Activated T-helper 2 cell treated with anti-CD3 and anti-CD28 coated beads, Interferon-gamma antibody, Interleukin-2, Interleukin-4, amounts not matched to agents 10 μg/mL and 5 μg/mL and 100 μg/mL, durations not matched to agents 14 hours and 24 hours and 36 hours (primary cell): ENCODE measurements at places on chromosomes 7 and 10.

- DNase-seq: no peak
Observed at GRCh38 chr7:16420329-16420648, 1.0 kb downstream of the CRPPA start.

- DNase-seq: no peak
Observed at GRCh38 chr7:66865290-66865864, 55.6 kb upstream of the TMEM248 start.

DNA sequence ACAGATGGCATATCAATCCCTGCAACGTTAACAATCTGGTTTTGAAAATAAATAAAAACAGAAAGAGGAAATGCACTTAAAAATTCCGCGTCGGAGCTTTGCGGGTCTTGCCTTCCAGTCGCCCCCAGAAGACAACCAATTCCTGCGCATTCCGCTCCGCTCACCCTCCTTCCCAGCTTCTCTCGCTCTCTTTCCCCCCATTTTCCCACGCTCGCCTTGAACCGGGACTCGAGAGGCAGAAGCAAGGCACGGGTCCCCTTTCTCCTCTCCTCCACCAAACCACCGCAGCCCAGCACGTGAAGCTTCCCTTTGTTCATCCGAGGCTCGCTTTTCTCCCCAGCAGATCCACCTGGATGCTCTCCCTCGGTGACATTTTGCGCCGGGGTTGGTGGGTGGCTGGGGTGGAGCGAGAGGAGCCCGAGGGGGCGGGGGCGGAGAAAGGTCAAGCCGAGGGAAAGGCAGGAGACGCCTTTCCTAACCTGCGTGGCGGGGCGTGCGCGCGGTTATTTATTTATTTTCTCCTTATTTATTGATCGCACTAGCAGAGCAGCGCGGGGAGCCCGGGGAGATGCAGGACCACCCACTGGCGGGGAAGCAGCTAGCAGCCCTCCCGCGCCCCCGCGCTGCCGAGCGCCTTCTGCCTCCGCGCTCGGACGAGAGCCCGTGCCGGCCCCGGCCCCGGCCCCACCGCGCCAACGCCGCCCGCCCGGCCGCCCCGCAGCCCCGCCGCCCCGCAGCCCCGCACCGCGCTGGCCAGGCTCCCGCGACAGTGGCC, at the start of gene KCND2:
Gene KCND2, plus strand, starts transcription at position 475 of the 775 bp plus-strand sequence.
- DNase-seq: no peak

DNA sequence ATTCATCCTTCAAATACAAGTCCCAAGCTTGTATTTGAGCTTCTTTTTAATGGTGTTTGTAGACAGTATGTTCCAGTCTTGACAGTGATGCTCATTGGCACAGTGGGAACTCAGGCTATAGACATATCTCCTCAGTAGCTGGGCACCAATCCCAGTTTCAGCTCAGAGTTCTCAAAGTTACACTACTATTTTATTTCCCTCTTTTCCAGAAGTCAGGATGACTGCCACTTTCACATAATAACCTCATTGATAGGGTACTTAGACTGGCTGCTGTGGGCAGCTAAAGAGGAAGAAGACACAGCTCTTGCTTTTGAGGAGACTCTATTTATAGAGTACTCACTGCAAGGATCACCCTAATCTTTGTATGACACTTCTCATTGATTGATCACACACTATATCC, 2.4 kb downstream of the GBF1 start:
- DNase-seq: no peak

GRCh38 chr7:128112781-128113221, 81.6 kb upstream of the LRRC4 start:
- no peak for DNase-seq

DNA sequence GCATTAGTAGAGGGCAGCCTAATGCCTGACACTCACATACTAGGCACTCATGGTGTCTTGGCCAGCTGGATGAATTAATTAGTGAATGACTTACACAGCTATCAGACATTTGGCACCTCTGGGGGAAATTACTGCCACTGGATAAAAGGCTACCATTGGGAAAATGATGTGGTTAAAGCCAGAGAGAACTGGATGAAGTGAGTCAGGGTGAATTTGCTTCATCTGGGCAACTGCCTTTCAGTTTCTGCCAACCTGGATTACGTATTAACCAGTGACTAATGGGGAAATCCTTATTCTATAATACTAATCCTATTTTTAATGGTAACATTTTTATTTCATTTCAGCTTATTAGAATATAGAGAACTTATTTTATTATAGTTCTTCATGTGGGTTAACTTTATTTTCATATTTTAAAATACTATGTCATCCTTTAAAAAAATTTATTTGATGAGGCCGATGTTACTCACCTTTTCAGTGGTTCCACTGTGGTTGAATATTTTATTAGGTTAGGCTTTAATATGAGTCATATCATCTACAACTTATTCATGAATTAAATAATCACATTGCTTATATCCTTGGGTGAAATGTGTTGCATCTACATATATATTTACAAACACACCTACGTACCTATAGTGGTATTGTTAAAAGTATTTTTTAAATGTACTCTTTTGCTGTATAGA, 85.6 kb upstream of the CAPZA2 start:
- DNase-seq: no peak

DNA sequence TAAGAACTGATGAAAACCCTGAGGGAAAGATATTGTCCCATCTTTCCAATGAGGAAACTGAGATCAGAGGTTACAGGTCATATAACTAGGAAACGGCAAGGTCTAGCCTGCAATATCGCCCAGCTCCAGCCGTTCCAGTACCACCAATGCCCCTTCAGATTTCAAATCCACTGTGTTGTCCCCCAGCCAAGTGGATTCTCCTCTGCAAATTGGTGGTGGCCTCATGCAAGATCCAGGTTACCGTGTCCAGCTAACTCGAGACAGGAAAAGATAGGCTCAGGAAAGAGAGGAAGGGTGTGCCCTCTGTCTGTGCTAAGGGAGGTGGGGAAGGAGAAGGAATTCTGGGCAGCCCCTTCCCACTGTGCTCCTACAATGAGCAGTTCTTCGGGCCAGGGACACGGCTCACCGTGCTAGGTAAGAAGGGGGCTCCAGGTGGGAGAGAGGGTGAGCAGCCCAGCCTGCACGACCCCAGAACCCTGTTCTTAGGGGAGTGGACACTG, 25.3 kb downstream of the PRSS2 start:
- DNase-seq: no peak

DNA sequence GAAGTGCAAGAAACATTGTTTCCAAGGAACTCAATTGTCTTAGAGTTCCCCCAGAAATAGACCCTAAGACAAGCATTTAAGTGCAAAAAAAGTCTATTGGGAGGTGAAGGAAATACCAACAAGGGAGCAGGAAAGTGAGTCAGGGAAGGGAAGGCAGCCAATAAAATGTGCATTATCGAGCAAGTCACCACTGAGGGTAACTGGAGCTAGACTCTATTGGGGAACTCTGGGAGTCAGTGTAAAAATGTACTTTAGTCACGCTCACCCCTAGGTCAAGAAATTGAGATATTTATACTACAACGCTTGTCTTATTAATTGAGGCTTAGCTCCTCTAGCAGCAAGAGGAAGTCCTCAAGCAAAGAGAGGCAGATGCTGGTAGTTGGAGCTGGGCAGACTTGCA, 137.7 kb downstream of the RTKN2 start:
- DNase-seq: no peak

DNA sequence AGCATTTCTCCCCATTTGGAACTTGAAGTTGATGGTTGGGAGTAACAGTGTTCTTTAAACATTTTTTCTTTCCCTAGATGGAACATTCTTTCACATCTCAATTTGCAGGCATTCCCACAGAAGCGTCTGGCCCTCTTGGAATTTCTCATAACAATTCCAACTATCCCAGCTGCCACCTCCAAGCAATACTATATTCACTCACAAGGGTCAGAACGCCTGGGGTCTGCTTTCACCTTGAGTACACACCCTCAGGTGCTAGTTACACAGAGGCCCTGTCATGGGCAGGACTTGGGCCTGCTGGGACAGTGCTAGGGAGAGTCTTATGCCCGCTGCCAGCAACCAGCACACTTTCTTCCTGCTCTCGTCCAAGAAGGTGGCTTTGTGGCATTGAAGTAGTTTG, 136.5 kb downstream of the JCAD start:
- no peak for DNase-seq

DNA sequence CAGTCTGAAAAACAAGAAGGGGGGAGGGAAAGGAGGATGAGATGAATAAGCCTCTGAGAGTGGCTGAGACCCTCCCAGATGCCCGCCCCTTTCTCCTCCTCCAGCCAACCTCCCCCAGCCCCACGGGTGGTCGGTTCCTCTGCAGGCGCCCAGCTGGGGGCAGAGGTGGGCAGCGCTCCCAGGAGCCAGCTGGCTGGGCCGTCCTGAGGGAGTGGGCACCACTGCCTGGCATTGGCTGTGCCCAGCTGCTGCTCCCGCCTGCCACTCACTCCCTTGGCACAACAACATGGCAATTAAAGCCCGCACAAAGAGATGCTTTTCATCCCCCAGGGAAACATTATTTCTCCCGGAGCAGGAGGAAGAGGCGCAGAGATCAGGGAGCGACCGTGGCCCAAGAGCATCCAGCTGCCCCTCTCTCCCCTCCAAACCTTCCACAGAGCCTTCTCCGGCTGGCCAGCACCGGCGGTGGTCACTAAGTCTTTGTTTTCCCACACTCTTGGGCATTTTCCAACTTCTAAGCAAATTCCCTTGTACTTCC, 107.2 kb downstream of the SPDYE5 start:
- DNase-seq: no peak

DNA sequence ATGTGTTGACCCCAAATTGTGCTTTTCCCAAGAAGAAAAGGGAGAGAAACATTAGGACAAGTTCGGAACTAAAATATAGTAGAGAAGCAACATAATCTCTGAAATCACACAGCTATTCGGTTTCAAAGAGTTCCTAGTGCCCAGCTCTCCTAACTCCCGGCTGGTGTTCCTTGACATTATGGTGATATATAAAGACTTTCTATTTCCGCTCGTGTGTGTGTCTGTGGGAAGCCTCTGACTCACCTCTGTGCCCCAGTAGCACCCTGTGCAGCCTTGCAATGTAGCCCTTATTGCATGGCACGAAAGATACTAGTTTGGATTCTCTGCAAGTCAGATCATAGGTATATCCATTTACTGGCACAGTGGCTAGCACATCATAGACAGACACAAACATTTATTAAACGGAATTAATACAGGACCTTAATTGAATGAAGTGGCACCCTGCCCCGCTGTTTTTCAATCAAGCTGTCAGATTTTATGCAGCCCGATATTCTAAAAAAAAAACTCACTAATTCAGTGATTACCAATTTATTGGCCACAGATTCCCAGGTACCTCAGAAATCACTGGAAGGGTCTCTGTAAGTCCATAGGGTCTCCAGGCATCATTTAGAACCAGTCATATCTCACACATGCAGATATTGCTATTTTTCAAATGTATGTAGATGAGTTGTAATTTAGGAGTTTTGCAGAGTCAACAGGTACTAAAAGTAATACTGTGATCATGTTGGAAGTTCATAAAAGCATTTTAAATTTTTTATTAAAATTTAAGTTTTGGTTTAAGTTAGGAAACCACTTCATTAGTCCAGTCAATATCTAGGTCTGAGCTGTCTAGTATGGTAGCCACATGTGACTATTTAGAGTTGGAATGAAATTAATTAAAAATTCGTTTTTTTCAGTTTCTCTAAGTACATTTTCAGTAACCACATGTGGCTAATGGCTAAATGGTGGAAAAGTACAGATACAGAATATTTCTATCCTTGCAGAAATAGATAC, 43.3 kb downstream of the SFTPD start:
- no peak for DNase-seq

DNA sequence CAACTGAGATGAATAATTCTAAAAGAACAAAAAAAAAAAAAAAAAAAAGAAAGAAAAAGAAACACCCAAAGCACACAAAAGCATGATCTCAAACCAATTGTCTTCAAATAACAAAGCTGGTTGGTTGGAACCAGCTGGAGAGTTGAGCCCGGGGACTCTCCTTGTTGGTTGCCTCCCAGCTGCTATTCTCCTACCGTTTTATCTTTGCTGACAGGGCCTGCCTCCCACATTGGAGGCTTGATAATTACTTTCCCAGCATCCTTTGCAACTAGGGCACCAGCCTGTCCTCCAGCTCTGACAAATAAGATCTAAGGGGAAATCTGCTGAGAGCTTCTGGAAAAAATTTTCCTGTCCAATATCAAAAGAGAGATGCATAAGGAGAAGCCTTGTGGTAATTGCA, 6.8 kb downstream of the PON1 start:
- DNase-seq: no peak

DNA sequence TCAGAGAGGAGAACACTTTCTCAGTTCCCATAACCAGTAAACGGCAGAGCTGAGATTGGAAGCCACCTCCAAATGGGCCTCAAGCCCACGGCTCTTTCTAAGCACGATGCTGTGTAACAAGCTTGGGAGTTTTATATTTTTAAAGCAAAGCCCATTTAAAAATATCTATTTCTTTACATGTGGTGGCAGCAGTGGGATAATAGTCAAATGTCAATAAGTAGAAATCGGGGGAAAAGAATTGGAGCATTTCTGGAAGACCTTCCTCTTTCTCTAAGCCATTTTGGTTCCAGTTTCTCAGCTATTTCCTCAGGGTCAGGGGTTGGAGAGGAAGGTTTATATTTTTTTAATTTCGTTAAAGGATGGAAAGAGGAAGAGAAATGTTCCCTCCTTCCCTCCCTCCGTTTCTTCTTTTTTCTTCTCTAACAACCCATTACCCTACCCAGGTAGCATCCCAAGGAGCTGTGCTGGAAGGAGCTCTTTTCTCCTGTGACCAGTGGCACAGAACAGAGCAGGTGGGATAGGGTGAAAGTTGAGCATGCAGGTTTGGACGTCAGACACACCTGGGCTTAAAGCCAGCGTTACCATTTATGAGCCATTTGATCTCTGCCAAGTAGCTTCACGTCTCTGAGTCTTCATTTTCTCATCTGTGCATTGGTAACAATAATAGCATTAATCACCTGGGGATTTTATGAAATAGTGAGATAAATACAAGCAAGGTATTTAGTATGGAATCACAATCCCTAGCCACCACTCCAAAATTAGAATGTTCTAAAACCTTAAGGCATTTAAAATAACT, 515.7 kb downstream of the RPS24 start:
- DNase-seq: no peak

DNA sequence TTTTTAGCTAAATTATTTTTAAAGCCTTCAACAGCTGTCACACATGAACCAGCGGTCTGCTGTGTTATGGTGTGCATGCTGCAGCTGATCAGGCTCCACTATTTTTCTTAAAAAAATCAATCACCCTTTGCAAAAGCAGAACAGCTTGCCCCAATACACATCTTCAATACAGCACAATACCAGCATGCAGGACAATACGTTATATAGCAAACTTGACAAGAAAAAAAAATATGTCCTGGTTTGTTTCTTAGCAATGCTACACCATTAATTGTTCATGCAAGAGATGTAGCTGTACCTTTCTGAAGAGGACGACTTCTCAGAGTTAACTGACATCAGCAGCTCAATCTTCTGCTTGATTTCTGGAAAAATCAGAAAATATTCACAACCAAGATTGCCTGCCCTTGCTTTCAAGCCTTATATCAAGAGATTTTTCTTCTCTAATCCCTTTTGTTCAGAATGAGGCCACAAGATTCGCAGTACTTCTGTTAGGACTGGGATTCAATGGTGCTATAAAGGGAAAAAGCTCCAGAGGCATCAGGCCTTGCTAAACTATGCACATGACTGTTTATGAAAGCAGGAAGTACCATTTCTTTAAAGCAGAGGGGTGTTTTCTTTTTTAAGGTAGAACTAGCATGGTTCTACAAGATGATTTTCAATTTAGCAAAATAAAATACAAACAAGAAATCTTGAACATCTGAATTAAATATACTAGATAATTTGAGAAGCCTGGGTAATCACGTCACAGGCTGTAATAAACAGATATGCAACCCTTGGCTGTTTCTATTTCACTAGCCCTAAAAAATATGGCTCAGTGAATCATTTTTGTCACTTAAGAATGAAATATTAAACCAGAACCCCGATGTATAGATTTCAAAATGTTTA, 120.0 kb downstream of the SRPK2 start:
- no peak for DNase-seq

GRCh38 chr10:46094931-46095750, 49.1 kb upstream of the MSMB start:
- DNase-seq: no peak
